Activated T-cell treated with anti-CD3 and anti-CD28 coated beads, Interleukin-2, amount 50 U/mL, for 48 hours (primary cell): ENCODE measurements at places on chromosomes 11 and 22.

- DNase-seq: no peak
Observed at GRCh38 chr22:35984183-35985175, 44.1 kb downstream of the RBFOX2 start.

- DNase-seq: no peak
Observed at GRCh38 chr11:122646549-122647340, 8.8 kb upstream of the UBASH3B start.

- no peak for DNase-seq
Observed at GRCh38 chr11:61011229-61011870, 39.9 kb downstream of the CD6 start.

DNA sequence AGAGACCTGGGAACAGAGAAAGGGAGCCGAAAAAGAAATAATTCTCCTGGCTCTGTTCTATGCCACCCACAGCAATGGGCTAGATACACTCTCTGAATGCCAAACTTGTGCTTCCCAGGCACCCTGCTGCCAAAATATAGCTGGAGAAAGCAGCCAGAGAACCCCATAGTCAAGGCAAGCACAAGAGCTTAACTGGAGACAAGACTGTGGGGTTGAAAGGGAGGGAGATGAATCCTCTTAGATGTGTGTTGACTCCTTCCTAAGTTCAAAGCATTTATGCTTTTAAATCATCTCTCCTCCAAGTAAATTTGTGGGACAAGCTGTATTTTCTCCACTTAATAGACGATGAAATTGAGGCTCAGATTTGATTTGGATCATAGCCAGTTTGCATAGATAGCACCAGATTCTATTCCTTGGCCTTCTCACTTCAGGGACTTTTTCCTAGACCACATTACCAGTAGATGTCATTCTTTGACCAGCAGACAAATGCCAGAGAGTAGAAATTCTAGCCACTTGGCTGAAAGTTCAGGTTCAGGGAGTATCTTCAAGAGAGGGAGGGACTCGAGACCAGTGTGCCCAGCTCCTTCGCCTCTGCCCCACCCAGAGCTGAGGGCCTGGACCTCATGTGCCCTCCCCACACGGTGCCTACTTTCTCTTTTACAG, 16.5 kb upstream of the ETS1 start:
- DNase-seq: no peak

- peak; percentile 93 for DNase-seq
Observed at GRCh38 chr22:37745548-37746365, 48.9 kb downstream of the TRIOBP start.

DNA sequence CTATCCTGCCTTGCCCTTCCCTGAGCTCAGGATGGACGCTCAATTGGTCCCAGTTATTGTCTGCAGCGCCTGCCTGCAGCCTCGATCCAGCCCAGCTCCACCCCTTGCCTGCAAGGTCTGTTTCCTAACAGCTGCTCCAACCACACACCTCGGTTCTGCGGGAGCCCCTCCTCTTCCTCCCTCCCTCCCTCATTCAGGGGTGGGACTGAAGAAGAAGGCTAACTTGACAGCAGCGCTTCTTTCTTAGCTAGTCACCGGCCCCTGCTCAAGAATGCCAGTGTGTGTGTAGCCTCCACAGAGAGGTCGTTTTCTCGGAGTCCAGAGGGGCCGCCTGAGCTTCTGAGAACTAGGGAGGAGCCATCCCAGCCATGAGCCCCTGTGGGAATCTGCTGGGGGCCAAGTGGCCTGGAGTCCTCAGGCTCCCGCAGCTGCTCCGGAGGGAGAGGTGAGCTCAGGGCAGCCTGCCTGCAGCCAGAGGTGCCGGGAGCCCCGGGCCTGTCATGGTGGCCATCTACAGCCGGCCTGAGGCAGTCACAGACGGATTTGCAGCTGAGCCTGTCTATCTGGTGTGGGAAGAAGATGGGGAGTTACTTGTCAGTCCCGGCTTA, 36.1 kb downstream of the LIMK2 start:
- DNase-seq: peak; percentile 45

DNA sequence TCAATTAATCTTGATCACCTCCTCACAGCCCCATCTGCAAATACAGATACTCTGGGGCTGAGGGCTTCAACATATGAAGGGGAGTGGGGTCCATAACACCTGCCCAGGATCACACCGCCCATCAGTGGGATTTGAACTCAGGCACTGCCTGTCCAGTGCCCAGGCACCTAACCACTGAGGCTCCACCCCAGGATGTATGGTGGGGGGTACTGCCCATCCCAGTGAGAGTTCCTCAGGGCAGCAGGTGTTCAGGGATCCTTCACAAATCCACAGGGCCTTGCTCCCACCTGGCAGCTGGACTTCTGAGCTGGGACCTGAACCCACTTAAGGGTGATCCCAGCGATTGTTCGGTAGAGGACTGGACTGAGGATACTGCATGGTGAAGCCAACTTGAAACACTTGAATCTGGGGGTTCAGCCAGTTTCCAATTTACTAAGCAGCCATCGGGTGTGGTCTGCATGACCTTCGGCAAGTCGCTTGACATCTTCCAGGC, 33.3 kb downstream of the PRDM11 start:
- DNase-seq: no peak

GRCh38 chr11:21806508-21806907, 386.4 kb upstream of the ANO5 start:
- DNase-seq: no peak

- DNase-seq: no peak
Observed at GRCh38 chr11:20617346-20618005, 18.1 kb downstream of the SLC6A5 start.

- DNase-seq: no peak
Observed at GRCh38 chr11:86035164-86035563, 33.7 kb downstream of the PICALM start.

GRCh38 chr11:17917556-17917955, 95.3 kb downstream of the SERGEF start:
- DNase-seq: no peak

- no peak for DNase-seq
Observed at GRCh38 chr11:76139314-76139713, 67.0 kb downstream of the WNT11 start.

DNA sequence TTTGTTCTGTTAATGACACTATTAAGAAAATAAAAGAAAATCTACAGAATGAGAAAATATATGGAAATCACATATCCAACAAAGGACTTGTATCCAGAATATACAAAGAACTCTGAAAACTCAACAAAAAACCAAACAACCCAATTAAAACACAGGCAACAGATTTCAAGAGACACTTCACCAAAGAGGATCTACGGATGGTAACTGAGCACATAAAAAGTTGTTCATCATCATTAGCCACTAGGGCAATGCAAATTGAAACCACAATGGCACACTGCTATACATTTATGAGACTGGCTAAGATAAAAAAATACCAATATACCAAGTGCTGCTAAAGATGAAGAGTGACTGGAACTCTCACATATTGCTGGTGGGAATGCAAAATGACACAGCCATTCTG, 34.5 kb upstream of the SLC25A1 start:
- DNase-seq: no peak

DNA sequence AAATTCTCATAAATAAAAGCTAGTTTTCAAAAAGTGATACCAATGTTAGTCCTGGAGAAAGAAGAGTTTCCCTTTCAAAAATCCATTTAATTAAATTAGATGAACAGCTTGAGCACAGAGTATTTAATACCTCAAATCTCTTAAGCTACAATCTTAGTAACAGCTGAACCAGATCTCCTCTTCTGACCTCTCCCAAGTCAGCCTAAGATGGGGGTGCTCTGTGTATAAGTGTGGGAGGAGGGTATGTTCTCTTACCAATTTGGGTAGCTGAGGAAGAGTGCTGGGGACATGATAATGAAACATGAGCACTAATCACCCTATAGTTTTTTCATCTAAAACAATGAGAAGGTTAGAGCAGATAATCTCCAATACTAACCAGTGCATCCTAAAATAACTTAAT, 9.6 kb downstream of the TPH1 start:
- no peak for DNase-seq

GRCh38 chr22:17820879-17821439, 46.7 kb upstream of the BID start:
- DNase-seq: no peak

DNA sequence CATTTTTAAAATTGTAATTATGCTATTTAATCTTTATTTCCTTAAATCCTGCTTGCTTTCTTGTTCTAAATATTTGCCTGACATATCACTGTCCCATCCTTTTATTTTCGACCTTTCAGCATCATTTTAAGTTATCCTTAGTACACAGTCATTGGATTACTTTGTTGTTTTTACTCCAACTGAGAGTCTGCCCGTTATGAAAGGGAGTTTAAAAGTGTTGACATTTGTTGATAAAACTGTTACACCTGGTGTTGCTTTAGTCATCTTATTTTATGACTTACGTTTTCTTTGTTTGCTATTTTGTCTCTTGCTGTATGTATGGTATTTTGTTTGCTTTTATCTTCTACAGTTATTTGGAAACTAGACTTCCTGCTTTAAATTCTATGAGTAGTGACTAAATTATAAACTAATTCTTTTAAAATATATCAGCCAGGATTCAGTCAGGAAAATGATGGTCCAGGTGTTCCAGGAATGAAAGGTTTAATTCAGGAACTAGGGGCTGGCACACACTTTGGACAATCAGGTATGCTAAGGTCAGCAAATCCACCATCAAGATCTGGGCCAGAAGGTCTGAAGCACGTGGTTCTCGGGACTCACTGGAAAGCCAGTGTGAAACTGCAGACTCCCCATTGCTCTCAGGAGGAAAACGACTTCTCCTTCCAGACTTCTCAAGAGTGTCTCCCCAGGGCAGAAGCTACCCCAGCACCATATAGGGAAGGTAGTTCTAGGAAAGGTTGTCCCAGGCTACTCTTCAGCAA, 86.0 kb downstream of the RASSF10 start:
- DNase-seq: no peak

GRCh38 chr22:20545681-20546521, 38.5 kb downstream of the MED15 start:
- DNase-seq: no peak

GRCh38 chr22:25076336-25076735, 123.3 kb upstream of the CRYBB3 start:
- peak; percentile 76 for DNase-seq

DNA sequence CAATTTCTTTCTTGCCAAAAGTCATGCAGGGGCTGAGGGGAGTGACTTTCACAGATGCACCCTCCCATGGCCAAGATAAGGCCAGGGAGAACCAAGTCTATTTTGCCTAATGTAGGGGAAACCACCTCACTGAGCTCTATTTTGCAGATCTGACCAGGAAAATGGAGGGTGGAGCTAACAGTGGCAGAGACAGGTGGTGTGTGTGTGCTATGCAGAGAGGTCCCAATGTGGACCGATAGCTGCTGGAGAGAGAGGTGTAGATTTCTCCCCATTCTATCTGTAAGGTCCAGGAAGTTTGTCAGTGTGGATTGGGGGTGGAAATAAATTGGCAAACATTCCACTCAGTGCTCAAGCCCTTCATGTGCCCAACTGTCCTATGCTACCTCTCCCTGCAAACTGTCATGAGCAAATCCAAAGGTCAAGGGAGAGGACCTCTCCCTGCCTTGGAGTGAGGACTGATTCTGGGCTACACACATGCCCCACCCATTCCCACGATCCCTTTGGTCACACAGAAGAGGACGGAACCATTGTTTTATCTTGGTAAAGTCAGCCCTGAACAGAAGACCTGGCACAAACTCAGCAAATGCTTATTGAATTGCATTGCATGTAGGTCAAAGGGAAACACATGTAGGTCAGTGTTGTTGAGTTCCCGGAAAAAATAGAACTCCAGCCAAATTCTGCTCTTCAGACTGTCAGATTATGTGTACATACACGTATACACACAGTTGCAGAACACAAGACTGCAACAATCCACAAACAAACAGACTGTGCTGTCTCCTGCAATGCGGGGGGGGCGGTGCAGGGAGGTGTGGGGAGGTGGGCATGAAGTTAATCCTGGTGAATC, 65.9 kb downstream of the C11orf58 start:
- DNase-seq: no peak

DNA sequence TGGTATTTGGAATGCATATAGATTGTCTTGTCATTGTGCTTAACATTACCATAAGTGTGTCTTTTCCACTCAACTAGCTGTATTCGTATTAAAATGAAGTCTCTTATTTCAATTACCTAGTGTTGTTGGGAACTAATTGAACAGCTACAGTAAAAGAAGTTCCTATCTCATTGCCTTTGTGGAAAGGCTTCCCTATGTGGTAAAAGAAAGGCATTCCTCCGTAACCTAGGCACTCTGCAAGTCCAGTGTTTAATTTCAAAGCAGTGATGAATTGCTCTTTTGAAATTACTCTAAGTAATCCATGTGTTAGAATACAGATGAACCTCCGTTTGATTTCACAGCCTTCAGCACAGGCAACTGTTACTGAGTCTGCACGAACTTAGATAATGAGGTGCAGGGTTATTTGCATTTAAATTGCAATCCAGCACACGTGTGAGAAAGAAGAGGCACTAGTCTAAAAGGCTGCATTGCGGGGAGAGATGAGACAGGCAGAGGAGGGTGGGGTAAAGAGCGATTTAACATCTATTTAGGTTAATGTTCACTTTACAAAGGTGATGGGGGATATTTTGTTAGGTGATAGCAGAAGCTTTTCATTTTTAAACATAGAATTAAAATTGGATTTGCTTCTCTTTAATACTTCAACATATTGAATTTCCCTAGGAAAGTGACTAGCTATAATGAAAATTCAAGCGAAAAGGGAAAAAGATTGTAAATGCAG, 25.0 kb upstream of the CRTAM start:
- DNase-seq: no peak

DNA sequence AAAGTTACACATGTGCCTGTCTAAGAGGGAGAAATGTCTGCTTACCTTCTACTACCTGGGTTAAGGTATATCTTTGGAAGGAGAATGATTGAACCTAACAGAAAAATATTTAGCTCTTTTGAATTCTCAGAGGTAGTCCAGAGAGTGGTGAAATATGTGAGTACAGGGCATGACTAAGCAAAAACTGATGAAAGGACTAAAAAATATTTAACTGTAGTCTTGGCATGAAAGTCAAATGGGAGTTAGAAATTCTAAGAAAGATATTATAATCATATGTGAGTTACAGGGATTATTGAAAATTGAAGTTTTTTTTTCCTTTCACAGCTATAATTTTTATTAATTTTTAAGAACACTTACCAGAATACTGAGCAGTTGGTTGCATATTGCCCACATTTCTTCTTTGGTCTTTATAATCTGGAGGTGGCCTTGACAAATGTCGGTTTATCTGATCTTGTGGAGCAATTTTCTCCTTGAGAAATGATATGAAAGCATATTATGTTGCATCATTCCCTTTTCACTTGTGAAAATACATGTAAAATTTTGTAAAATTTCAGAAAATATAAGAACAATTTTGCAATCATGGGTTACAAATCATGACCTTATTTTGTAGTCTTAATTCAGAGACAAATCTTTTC, 61.4 kb upstream of the MTMR2 start:
- DNase-seq: no peak
